ENCODE measurements at places on chromosomes 1 and 21.

- DNase-seq, result no peak
Observed at GRCh38 chr1:165678509-165678908, 19.9 kb downstream of the ALDH9A1 start.

DNA sequence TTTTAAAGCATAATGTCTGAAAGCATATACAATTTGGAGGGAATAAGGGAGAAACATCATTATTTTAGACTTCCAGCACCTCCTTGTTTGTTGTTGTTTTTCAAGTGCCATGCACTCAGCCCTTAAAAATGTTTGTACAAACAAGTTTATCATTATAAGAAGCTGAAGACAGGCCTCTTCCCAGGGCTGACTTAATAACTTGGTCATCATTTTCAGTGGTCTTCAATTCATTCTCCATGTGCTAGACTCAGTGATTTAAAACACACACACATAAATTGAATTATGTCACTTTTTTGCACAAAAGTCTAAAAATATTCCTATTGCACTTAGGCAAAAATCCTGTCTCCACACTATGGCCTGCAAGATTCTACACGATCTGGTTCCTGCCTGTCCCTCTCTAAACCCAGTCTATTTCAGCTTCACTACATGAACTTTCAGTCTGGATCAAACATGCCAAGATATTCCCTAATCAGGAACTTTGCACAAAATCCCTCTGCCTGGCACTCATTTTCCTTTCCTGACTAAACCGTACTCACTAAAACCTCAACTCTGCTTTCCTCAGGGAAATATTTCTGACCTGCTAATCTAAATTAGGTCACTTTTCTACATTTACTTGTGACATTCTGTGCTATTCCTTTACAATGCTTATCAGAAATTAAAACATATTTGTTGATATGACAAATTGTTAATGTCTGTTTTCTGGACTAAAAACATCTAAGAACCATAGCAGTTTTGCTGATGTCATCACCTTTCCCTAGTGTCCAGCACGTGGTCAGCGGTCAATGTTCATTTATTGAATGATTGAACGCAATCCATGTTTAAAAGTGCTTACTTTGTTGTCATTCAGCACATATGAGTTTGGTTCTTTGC is 14.8 kb upstream of the GBP5 start:
- no peak for DNase-seq

DNA sequence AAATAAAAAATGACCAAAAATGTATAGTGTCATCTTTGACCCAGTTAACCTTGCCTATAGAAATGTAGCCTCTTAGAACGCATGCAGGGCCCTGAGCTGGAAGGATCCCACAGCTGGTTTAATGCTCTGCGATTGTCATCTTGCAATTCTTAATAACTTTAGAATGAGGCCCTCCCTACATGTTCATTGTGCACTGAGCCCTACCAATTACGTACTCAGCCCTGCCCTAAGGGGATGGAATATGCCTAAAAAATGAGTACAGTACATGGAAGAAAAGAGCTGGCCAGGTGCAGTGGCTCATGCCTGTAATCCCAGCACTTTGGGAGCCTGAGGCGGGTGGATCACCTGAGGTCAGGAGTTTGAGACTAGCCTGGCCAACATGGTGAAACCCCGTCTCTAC is 57.8 kb upstream of the BCAR3 start:
- DNase-seq, result no peak

GRCh38 chr21:25638660-25639550 is at the start of gene JAM2:
Gene JAM2, plus strand, starts transcription at chr21:25639258. Its CDS starts 564 bp downstream, at chr21:25639822.
- DNase-seq, result no peak

- DNase-seq, result no peak
Observed at GRCh38 chr1:108913105-108913948, 36.5 kb downstream of the GPSM2 start.

DNA sequence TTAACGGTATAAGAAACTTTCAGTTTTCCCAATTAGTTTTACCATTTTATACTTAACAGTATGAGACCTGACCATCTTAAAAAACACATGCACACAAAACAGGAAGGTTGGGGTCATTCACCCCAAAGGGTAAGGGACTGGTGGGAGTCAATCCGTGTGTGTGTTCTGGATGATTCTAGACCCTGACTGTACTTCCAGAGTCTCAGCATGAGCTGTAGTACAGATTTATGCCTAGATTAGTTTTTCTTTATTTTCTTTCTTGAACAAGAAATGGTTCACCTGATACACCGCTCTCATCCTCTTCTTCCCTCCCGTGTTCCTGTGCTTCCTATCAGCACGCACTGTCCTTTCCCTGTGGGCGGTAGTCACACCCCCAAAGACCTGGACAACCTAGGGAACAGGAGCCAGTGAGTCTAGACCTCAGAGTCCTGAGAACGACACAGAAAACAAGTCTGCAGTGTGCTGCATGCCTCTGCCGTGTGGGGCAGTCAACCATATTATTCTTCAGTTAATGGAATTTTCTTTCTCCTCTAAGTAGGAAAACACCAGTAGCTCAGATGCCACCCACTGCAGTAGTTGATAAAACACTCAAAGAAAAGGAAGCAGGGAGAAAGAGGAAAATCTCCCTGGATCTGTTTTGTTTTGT is 38.9 kb upstream of the MRPS6 start:
- no peak for DNase-seq

DNA sequence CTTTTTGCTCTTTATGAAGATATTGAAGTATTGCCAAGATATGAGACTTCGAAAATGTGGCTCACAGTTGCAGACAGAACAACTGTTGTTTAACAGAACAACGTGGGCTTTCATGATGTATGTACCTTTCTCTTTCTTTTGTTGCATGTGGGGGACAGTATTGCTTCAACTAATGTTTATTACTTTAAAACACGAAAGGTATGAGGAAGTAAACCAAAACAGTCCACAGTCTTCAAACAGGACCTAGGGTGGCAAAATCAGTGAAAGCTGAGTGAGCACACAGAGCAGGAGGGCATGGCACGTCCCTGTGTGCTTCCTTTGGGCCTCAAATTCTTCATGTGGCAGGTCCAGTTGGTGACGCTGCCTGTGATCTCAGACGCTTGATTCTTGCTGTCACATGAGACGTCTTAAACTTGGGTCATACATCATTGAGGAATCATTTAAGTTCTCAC is 7.8 kb upstream of the CHAF1B start:
- no peak for DNase-seq

DNA sequence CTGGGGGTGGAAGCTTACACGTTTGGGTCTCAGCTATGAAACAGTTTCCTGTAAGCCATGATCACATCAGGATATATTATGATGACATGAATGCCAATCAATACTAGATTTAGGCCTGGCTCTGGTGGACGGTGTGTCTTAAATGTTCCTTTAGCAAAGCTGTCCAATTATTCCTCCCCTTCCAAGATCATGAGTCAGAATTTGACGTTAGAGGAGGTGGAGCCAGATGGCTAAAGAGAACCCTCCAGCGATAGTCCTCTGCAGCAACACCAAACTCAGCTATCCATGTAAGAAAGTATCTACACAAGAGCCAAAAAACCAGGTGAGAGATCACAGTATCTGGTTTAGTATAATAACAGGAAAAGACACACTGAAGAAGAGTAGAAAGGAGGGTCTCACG is 47.8 kb downstream of the PACC1 start:
- no peak for DNase-seq

GRCh38 chr21:31275901-31276300 is 68.2 kb downstream of the TIAM1 start:
- no peak for DNase-seq

- no peak for DNase-seq
Observed at GRCh38 chr1:102733491-102734236, 374.7 kb downstream of the COL11A1 start.

GRCh38 chr1:24403806-24404205 is 9.8 kb downstream of the STPG1 start:
- no peak for DNase-seq

DNA sequence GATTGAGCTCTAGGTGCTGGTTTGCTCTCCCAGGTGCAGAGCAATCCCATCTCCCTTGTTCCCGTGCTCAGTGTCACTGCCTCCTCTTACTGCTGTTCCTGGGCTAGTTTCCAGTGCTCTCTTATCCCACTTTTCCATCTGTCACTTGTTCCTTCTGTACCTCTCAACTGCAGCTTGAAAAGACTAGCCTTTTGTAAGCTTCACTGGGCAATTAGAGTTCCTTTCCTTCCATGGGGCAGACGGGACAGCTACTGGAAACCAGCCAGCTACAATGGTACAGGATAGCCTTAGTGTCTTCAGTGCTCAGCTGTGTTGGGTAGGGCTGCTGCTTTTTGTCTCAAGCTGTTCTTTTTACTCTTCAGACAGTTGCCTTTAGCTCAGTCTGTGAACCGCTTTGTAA is 31.6 kb downstream of the AGT start:
- no peak for DNase-seq

- no peak for DNase-seq
Observed at GRCh38 chr1:33721301-33721815, 142.5 kb upstream of the HMGB4 start.

DNA sequence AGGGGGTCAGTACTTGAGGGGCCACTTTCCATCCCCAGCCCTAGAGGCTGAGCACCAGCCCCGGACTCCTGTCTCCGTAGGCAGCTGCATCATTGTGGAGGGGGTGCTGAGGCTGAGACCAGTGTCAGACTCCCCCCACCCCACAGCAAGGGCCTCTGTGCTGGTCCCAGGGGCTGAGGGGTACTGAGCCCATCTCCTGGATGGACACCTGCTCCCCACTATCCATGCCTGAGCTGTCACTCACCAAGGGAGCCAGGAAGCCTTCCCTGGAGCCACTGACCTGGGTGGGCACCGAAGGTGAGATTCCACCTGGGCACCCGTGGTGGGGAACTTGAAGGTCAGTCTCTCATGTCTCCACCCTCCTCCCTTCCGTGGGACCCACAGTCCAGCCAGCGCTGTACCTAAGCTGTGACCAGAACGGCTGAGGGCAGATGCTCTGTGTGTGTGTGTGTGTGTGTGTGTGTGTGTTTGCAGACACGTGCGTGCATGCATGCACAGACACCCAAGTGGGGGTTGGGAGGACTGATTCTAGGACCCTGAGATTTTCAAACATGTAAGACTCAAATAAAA is 9.3 kb downstream of the DISP3 start:
- DNase-seq, result no peak

DNA sequence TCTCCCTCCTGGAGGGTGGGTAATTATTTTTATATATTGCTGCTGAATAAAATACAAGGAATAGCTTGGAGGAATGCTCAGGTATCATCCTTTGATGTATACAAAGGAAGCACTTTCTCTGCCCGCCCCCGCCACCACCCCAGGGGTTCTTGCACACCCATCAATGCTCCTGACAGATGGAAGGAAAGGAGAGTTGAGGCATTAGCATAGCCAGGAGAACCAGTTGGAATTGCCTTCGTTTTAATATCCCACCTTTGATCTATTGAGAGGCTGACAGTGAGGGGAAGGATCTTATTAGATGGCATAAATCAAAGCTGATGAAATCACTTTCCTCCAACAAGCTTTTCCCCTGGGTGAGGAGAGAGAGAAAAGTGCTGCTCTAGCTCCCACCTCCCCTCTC is 71.1 kb downstream of the LGR6 start:
- DNase-seq, result no peak

DNA sequence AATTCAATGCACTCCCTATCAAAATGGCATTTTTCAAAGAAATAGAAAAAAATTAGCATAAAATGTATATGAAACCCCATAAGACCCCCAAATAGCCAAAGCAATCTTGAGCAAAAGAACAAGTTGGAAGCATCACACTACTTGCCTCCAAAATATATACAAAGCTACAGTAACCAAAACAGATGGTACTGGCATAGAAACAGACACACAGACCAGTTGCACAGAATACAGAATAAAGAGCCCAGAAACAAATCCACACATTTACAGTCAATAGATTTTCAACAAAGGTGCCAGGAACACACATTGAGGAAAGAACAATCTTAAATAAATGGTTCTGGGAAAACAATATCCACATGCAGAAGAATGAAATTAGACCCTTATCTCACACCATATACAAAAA is 350.8 kb downstream of the DSCAM start:
- DNase-seq, result no peak

GRCh38 chr1:209743145-209743482 is 12.7 kb upstream of the TRAF3IP3 start:
- DNase-seq, result no peak

GRCh38 chr1:225946803-225947202 is 5.8 kb upstream of the LEFTY2 start:
- DNase-seq, result no peak

GRCh38 chr1:54493608-54494007 is 54.4 kb upstream of the ACOT11 start:
- no peak for DNase-seq

- DNase-seq, result no peak
Observed at GRCh38 chr1:225415307-225415706, 12.5 kb downstream of the LBR start.

- no peak for DNase-seq
Observed at GRCh38 chr1:11157394-11157793, 31.8 kb upstream of the ANGPTL7 start.

GRCh38 chr1:157512036-157512969 is 40.0 kb downstream of the FCRL5 start:
- DNase-seq, result no peak

GRCh38 chr1:154824179-154825000 is 45.7 kb downstream of the KCNN3 start:
- no peak for DNase-seq

GRCh38 chr1:2152954-2153353 is 41.6 kb downstream of the FAAP20 start:
- DNase-seq, result no peak

GRCh38 chr1:165629151-165629550 is 1.9 kb upstream of the MGST3 start:
- no peak for DNase-seq

DNA sequence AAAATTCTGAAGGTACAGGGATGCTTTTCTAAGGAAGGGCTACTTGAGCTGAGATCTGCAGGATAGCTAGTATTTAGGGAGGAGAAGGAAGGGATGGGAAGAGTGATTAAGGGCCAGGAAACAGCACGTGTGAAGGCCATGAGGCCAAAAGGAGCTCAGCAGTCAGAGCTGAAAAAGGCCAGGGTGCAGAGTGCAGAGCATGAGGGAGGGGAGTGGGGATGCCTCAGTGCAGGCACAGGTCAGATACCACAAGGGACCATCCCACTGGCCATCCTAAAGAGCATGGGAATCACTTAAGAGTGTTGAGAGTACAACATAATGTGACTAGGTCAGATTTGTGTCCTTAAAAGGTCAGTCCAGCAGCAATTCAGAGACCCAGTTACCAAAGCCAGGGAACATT is 16.0 kb downstream of the LRRN2 start:
- no peak for DNase-seq

- no peak for DNase-seq
Observed at GRCh38 chr1:200704986-200705500, 33.6 kb upstream of the CAMSAP2 start.

DNA sequence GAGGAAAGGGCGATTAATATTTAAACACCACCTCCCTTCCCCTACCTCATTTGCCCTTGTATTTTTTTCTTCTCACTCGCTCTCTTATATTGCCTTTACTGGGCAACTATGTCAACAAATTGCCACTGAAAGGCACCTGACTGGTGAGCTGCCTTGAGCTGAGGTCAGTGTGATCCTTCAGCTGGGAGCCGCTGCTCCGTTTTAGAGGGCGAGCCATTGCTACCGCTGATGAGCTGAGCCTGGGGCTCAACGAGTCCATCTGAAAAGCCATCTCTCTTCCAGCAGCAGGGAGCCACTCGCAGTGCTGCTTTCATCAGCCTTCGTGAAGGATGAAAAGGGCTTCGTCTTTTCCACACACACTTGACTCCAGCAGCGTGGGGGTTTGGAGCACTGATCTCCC is 108.0 kb upstream of the KIF26B start:
- DNase-seq, result no peak

All from activated naive CD4-positive, alpha-beta T cell (primary cell).